ENCODE measurements at places on chromosomes 3 and 15. TPM values are rescaled to one million over a fixed set of nuclear protein-coding genes. Genes with fewer than 3 reads are reported as not detected.

GRCh38 chr15:85003593-85004312 is 22.1 kb downstream of the PDE8A start:
- DNase-seq: no peak

DNA sequence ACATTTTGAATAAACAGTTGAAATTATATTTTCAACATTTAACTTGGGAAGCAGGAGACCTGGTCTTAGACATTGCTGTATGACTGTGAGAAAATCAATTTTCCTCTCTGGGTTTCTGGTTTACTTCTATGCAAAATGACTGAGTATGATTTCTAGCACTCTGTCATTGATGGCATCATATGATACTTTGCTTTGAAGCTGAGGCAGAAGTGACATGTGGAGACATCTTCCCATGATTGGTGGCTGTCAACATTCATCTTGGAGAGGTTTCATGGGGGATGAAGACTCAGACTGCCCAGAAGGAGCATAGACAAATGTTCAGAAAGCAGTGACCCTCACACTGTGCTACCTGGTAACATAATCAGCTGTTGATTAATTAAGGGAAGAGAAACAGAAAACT is 477.9 kb downstream of the PDCD6IP start:
- DNase-seq: no peak

GRCh38 chr15:69119683-69120395 is 40.6 kb upstream of the GLCE start:
- DNase-seq: no peak

- DNase-seq: peak; percentile 35
These were observed 16.5 kb upstream of the P2RY13 start for GRCh38 chr3:151345859-151346258.

GRCh38 chr3:55518451-55518850 is 31.3 kb upstream of the WNT5A start:
- DNase-seq: no peak

DNA sequence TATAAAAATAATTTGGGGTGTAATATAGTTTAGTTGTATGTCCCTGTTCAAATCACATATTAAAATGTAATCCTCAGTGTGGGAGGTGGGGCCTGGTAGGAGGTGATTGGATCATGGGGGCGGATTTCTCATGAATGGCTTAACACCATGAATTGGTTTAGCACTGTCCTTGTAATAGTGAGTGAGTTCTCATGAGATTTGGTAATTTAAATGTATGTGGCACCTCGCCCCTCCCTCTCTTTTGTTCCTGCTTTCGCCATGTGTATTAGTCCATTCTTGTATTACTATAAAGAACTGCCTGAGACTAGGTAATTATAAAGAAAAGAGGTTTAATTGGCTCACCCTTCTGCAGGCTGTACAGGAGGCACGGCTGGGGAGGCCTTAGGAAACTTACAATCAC is 83.9 kb downstream of the ANXA2 start:
- no peak for DNase-seq

GRCh38 chr15:39124553-39125171 is 456.2 kb upstream of the THBS1 start:
- no peak for DNase-seq

DNA sequence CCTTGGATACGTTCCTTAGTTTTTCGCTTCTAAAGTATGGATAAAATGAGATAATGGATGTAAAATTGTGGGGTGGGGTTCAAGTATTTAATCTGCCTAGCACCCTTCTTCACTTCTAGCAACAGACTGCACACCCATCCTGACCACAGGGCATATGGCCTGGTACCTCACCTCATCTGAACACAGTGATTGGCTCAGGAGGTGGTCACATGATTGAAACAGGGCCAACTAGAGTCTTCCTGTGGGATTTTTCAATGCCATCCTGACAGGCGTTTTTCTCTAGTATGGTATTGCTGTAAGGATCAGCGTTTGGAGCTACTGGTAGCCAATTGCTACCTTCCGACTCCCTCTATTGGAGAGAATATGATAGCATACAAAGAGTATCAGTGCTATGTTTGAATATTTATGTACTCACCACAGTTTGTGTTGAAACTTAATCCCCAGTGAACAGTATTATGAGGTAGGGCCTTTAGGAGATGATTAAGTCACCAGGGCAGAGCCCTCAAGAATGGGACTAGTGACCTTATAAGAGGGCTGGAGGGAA is 172.2 kb downstream of the PPM1L start:
- DNase-seq: no peak

GRCh38 chr3:189349772-189350171 is 178.0 kb downstream of the TPRG1 start:
- no peak for DNase-seq

DNA sequence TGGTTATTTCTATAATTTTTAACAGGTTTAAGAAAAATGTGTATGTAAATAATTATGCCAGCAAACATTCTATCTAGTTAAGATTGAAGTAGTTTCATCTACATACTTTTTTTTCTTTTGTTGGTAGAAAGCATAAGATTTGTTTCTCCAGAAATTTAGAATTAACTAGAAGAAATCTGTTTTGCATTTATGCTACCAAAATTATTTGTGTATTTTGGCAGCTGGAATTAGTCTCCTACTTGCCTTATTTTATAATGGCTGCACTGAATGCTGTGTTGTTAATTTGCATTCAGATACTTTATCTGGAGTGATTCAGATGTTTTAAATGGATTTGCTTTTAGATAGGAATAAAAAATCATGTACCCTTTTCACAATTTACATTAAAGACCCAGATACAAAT is 100.2 kb upstream of the NAALADL2 start:
- no peak for DNase-seq

DNA sequence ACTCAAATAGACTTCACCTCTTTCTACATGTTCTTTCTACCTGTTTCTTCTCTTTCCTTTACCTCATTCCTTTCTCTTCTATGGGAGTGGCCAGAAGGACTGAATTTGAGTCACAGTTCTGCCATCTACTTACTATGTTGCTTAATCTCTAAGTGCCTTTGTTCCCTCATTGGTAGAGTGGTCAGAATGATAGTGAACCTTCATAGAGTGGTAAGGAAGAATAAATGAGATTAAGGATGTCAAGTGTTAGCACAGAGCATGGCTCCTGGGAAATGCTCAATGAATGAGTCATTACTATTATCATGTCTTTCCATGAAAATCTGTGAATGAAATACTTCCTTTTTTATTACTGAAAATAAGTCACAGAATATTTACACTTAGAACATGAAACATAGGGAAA is 17.5 kb downstream of the TMEM207 start:
- DNase-seq: no peak

DNA sequence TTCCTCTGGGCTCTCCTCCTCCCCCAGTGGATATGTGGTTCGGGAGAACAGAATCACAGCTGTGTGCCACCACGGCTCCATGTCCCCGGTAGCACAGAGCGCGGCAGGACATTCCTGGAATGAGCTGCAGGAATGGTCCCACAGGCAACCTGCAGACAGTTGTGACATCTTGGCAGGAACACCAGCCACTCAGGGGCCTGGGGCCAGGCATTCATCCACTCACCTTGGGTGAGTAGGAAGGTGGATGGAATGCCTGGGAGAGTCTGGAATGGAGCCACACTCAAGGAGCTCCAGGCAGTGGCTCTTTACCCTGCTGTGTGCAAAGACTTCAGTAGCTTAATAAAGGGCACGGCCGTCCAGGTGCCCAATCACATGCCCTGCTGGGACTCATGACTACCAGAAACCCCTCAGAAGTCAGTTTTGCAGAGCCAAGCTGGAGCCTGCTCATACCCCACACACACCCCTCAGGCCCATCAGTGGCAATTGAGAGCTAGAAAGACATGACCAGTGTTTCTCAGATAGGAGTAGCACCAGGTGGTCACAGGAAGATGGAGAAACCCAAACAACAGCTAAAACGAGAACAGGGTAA is 117.3 kb upstream of the PRR20G start:
- DNase-seq: no peak

- DNase-seq: no peak
These were observed 16.9 kb downstream of the CCR4 start for GRCh38 chr3:32968166-32968919.

- no peak for DNase-seq
These were observed 183.9 kb downstream of the FAM43A start for GRCh38 chr3:194869482-194870169.

DNA sequence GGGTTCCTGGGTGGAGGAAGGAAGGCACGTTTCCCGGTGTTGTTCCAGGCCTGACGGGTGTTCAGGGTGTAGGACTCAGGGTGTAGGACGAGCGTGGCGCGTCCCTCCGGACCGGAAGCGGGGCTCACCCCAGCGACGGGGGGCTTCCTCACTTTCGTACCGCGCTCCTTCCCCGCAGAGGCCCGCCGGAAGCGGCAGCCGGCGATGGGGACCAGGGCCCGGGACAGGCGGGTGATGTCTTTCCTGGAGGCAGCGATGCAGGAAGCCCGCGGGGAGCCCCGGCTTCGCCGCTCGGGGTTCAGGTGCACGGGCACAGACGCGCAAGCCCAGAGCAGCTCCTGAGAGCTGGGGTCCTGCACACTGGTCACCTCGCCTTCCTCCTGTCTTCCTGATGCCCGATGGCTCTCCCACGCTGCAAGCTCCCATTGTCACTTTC is 13.4 kb downstream of the FOXL2NB start:
- DNase-seq: no peak

GRCh38 chr15:100663086-100663914 is 60.9 kb downstream of the ASB7 start:
- DNase-seq: no peak

DNA sequence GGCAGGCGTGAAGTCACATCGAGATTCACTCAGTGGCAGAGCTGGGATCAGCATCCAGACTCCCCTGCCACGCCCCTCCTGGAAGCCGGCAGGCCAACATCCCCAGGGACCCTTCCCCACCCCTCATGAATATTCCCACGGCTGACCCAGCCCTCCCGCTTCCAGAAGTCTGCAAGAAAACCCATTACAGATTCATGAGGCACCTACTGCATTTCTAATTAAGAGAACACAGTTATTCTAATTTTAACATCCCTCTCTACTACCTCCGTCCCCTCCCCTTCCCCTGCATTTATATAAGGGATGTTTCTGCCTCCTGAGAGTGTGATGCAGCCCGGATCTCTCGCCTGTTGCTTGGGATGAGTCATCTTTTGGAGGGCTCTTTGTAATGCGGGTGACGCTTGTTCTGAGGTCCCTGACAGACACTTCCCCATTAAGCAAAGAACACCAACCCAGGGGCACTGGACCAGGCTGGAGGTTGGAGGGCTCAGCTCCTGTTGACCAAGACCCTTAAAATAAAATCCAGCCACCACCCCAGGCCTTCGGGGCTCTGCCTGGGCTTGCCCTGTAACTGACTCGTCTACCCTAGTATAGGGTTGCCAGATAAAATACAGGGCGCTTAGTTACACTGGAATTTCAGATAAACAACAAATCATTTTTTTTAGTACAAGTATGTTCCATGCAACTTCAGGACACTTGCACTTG is 118.7 kb downstream of the NUP210 start:
- DNase-seq: no peak

DNA sequence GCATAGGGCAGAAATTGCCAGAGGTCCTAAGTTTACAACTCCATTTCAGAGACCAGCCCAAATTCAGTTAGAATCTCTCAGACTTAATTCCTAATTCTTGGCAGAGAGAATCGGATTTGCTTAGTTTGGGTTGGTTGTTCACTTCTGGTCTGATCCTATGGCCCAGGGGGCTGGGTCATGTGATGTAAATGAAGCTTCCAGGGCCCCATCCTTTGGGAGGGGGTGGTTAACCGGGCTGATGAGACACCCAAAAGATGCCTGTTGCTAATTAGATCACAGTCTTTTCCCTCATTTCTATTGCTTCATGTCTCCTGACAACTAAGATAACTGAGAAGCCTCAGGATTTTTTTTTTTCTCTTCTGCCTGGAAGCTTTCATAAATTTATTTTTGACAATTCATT is 11.1 kb upstream of the ZNF620 start:
- DNase-seq: no peak

GRCh38 chr3:171791692-171792076 is 18.6 kb downstream of the PLD1 start:
- DNase-seq: no peak

- DNase-seq: peak; percentile 3
These were observed 63.3 kb downstream of the ROBO2 start for GRCh38 chr3:77102951-77103769.

- DNase-seq: no peak
These were observed 1054.1 kb upstream of the GBE1 start for GRCh38 chr3:82815417-82816058.

- no peak for DNase-seq
These were observed 3.0 kb downstream of the SPINT1 start for GRCh38 chr15:40846841-40847222.

GRCh38 chr3:178714925-178715832 is 178.9 kb downstream of the KCNMB2 start:
- no peak for DNase-seq

GRCh38 chr15:29554531-29554930 is 267.7 kb downstream of the TJP1 start:
- no peak for DNase-seq

DNA sequence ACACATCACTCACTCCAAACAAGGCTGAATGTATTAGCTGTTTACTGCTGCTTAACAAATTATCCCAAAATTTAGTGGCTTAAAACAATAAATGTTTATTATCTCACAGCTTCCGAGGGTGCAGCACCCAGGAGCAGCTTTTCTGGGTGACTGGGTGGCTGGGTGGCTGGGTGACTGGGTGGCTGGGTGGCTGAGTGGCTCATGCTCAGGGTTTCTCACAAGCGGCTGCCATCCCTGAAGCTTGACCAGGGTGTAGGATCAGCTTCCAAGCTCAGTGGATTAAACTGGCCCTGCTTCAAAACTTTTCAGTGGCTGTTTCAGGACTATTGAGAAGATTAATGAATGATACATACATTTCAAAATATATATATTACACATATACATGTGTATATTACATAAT is 2.3 kb upstream of the CYP11A1 start:
- DNase-seq: no peak

GRCh38 chr3:77326586-77326985 is 286.7 kb downstream of the ROBO2 start:
- DNase-seq: no peak

GRCh38 chr15:37872661-37873060 is 61.8 kb upstream of the TMCO5A start:
- DNase-seq: no peak

The MUC20 gene
- polyA plus RNA-seq: 0.17 TPM

The ACTRT3 gene
- polyA plus RNA-seq: 2.3 TPM

The FRMD4B gene
- 0.18 TPM for polyA plus RNA-seq

The AMT gene
- polyA plus RNA-seq: 9.1 TPM

The CAMK2N2 gene
- polyA plus RNA-seq: 0.17 TPM

The ARHGAP31 gene
- polyA plus RNA-seq: 19.4 TPM

The H1-8 gene
- polyA plus RNA-seq: not detected

The CPEB1 gene
- 4.1 TPM for polyA plus RNA-seq

The IL20RB gene
- 4.0 TPM for polyA plus RNA-seq

The EFCAB12 gene
- 0.05 TPM for polyA plus RNA-seq

The CLRN1 gene
- not detected for polyA plus RNA-seq

The CCR9 gene
- polyA plus RNA-seq: not detected

The ZNF385D gene
- 2.2 TPM for polyA plus RNA-seq

The PTX3 gene
- 60.8 TPM for polyA plus RNA-seq

The RLBP1 gene
- polyA plus RNA-seq: not detected

The ZNF609 gene
- polyA plus RNA-seq: 12.5 TPM

Data from BJ (cell line).